Activated T-cell treated with anti-CD3 and anti-CD28 coated beads, Interleukin-2, amount 50 U/mL, for 24 hours (primary cell): ENCODE measurements at places on chromosomes 12 and 14.

DNA sequence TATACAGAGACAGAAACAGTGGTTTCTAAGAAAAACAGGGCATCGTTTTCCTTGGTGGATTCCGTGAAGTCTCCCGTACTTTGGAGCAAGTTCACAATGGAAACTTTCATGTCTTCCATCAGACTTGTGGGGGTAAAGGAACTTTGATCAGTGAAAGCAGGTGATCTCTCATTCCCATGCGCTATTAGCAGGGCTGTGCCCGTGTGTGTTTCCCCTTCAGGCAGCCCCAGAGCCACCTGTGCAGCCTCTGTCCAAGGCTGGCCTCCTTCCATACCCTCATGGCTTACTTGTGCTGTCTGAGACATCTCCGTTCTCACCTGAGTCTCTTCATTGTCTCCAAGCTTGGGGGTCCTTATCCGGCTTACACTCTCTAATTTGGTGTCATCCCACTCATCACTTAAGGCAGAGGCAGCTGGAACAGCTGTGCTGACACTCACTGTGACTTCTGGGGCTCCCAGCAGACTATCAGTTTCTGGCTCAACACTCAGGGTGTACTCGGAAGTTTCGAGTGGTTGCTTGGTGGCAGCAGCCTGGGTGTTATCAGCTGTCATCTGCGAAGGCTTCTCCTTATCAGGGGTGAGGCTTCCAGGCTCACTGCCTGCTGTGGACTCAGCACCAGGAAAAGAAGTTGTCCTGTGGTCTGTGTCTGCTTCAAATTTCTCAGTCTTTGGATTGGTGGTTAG is 13.8 kb downstream of the ARMH4 start:
- no peak overlapping the region for H3K27ac ChIP-seq
- peaks cover 4% of the 10 kb centered on the region for H3K27me3 ChIP-seq
- H3K4me3 ChIP-seq = no peak overlapping the region

DNA sequence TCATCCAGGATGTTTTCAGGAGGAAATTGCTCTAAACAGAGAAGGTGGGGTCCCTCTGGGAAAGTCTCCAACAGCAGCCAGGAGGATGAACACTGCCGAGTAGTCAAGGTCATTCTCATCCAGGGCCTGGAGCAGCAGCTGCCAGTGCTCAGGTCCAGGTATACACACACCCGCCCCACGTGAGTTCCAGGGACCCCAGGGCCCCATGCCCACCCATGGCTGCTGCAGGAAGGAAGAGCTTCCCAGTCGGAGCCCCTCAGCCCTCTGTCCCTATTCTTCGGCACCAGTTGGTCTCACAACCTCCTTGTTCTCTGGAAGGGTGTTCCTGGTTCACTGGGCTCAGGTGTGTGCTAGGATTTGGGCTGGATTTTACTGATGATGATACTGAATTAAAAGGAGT is 72.7 kb downstream of the ACTN1 start:
- peaks cover 15% of the 10 kb centered on the region for H3K4me1 ChIP-seq
- no peak overlapping the region for H3K4me3 ChIP-seq
- no peak for DNase-seq
- H3K36me3 ChIP-seq = peaks cover 89% of the 10 kb centered on the region

- DNase-seq = no peak
- H3K27me3 ChIP-seq = no peaks in the 10 kb centered on the region
- H3K4me1 ChIP-seq = peaks cover 2% of the 10 kb centered on the region
- peaks cover 42% of the 10 kb centered on the region for H3K36me3 ChIP-seq
Observed at GRCh38 chr12:26633591-26634210, 199.3 kb downstream of the ITPR2 start.

DNA sequence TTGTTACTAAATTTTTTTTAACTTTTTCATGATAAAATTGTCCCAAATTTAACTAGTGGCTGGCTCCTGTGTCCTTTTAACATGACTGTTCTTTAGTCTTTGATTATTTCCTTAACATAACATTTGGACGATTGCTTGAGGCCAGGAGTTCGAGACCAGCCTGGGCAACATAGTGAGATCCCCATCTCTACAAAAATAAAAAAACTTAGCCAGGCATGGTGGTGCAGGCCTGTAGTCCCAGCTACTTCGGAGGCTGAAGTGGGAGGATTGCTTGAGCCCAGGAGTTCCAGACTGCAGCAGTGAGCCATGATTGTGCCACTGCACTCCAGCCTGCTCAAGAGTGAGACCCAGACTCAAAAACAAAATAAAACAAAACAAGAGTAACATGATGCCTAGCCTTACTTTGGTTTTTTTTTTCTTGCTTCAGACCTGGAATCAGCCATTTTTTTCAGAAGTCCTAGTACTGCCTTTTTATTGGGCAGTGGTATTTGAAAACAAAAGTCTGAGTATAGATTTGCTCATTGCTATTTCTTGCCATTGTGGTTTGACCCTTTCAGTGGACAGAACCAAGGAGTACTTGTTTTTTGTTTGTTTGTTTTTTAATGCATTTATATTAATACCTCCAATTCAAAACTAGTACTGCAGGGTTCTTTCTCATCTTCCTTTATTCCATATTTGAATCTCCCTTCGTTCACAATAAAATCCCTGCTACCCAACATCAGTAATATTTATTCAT is 4.8 kb downstream of the TOGARAM1 start:
- H3K36me3 ChIP-seq = peaks cover 58% of the 10 kb centered on the region
- H3K27ac ChIP-seq = no peak overlapping the region
- peak overlapping the region; percentile 23 for H3K4me3 ChIP-seq
- no peaks in the 10 kb centered on the region for H3K27me3 ChIP-seq
- DNase-seq = no peak

DNA sequence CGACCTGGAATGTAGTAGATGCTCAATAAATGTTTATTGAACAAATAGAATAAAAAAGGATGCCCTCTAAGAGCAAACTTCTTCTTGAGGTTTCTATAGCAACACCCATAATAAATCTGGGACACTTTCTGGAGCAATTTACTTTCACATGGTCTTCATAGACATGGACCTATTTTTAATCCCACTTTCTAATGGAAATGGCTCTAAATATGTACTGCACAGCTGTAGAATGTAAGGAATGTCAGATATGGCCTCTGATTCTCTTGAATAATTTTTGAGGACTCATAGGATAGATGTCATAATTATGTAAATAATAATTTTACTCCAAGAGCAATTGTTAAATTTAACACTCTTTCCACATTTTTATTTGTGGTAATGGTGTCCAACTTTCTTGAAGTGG is 133.5 kb upstream of the DAAM1 start:
- no peak overlapping the region for H3K4me3 ChIP-seq
- no peaks in the 10 kb centered on the region for H3K36me3 ChIP-seq
- DNase-seq = no peak
- no peak overlapping the region for H3K27ac ChIP-seq

DNA sequence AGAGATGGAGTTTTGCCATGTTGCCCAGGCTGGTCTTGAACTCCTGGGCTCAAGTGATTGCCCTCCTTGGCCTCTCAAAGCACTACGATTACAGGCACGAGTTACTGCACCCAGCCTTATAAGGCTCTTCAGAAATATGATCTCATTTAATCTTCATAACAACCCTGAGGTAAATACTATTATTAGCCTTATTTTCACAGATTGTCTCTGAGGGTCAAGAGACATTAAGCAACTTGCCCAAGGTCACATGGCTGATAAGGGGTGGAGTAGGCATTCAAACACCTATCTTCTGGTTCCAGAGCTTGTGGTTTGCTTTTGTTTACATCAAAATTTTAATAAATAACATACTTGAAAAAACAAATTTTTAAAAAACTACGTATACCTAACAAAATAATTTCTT is 5.1 kb downstream of the PRKAG1 start:
- peaks cover 89% of the 10 kb centered on the region for H3K36me3 ChIP-seq
- H3K27me3 ChIP-seq = no peaks in the 10 kb centered on the region
- H3K4me1 ChIP-seq = peaks cover 27% of the 10 kb centered on the region
- H3K27ac ChIP-seq = no peak overlapping the region
- DNase-seq = peak; percentile 7

- H3K27ac ChIP-seq = no peak overlapping the region
- no peaks in the 10 kb centered on the region for H3K36me3 ChIP-seq
- peaks cover 28% of the 10 kb centered on the region for H3K27me3 ChIP-seq
- H3K4me3 ChIP-seq = no peak overlapping the region
Observed at GRCh38 chr12:52201451-52201839, 9.6 kb upstream of the KRT80 start.

GRCh38 chr14:77314539-77315457 is 5.9 kb downstream of the POMT2 start:
- peaks cover 4% of the 10 kb centered on the region for H3K36me3 ChIP-seq
- DNase-seq = no peak
- no peak overlapping the region for H3K4me3 ChIP-seq
- H3K27me3 ChIP-seq = no peaks in the 10 kb centered on the region
- peaks cover 7% of the 10 kb centered on the region for H3K4me1 ChIP-seq

- H3K36me3 ChIP-seq = no peaks in the 10 kb centered on the region
- H3K4me3 ChIP-seq = no peak overlapping the region
- no peaks in the 10 kb centered on the region for H3K27me3 ChIP-seq
- H3K4me1 ChIP-seq = peaks cover 46% of the 10 kb centered on the region
- DNase-seq = no peak
Observed at GRCh38 chr14:93303659-93304058, 29.2 kb downstream of the BTBD7 start.

- H3K27me3 ChIP-seq = peaks cover 38% of the 10 kb centered on the region
- no peaks in the 10 kb centered on the region for H3K4me1 ChIP-seq
- peak; percentile 43 for DNase-seq
Observed at GRCh38 chr12:131454418-131455217, 256.3 kb upstream of the SFSWAP start.

DNA sequence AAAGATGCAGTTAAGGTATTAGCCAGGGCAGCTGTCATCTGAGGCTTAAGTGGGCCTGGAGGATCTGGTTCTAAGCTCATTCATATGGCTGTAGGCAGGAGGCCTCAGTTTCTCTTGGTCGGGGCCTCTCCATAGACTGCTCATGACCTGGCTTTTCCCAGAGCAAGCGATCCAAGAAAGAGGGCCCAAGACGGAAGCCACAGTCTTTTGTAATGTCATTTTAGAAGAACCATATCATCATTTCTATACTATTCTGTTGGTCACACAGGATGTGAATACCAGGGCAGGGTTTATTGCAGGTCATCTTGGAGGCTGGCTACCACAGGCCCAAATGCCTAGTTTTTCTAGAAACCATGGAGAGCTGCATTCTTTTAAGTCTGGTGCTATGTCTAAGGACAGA is 47.7 kb downstream of the GNG2 start:
- peaks cover 78% of the 10 kb centered on the region for H3K36me3 ChIP-seq
- DNase-seq = no peak
- H3K4me1 ChIP-seq = peaks cover 75% of the 10 kb centered on the region
- H3K27ac ChIP-seq = peak overlapping the region; percentile 59
- H3K27me3 ChIP-seq = no peaks in the 10 kb centered on the region
- no peak overlapping the region for H3K4me3 ChIP-seq

DNA sequence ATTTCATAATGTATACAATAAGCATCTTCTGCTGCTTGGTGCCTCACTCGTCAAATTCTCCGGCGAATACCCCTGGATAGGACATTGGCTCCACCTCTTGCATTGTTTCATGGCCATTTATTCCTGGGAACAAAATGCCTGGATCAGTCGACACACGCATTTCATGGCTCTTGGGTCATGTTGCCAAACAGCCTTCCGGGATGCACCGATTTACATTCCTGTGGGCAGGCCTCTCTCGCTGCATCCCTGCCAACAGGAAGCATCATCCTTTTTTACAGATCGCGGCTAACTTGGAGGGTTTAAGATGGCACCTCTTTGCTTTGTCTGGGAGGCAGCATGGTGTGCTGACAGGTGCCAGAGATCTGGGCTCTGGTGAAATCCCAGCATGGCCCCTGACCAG is 32.7 kb upstream of the RIMBP2 start:
- no peak overlapping the region for H3K27ac ChIP-seq
- no peak overlapping the region for H3K4me3 ChIP-seq
- H3K27me3 ChIP-seq = peaks cover 9% of the 10 kb centered on the region

GRCh38 chr14:29475641-29476040 is 452.0 kb downstream of the PRKD1 start:
- H3K36me3 ChIP-seq = no peaks in the 10 kb centered on the region
- no peak overlapping the region for H3K27ac ChIP-seq
- no peaks in the 10 kb centered on the region for H3K27me3 ChIP-seq
- no peaks in the 10 kb centered on the region for H3K4me1 ChIP-seq
- no peak overlapping the region for H3K4me3 ChIP-seq

GRCh38 chr14:101623685-101624444 is 62.6 kb downstream of the DIO3 start:
- H3K36me3 ChIP-seq = no peaks in the 10 kb centered on the region
- H3K4me3 ChIP-seq = no peak overlapping the region
- H3K27me3 ChIP-seq = peaks cover 4% of the 10 kb centered on the region

GRCh38 chr14:103286968-103287850 is 46.8 kb upstream of the EIF5 start:
- peaks cover 53% of the 10 kb centered on the region for H3K27me3 ChIP-seq
- H3K4me1 ChIP-seq = no peaks in the 10 kb centered on the region
- no peak overlapping the region for H3K4me3 ChIP-seq
- no peaks in the 10 kb centered on the region for H3K36me3 ChIP-seq
- DNase-seq = no peak
- no peak overlapping the region for H3K27ac ChIP-seq

DNA sequence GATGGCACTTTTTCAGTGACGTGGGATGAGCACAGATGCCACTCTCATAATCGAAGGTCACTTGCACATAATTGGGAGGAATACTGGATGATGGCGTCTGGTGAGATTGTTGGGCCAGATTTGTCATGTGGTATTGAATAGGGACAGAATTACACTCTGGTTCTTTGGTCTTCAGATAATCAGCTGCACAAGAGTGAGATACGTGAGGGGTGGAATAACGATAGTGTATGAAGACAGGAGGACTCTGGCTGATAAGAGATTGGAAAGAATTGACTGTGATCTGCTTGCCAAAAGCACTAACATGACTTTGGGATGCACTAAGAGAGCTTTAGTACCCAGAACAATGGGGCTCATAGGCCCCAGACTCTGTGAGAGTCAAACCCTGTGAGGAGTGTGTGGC is 7.0 kb upstream of the RABGGTA start:
- no peak overlapping the region for H3K4me3 ChIP-seq
- no peaks in the 10 kb centered on the region for H3K27me3 ChIP-seq
- no peak for DNase-seq
- H3K4me1 ChIP-seq = peaks cover 59% of the 10 kb centered on the region
- peak overlapping the region; percentile 70 for H3K27ac ChIP-seq
- H3K36me3 ChIP-seq = no peaks in the 10 kb centered on the region

DNA sequence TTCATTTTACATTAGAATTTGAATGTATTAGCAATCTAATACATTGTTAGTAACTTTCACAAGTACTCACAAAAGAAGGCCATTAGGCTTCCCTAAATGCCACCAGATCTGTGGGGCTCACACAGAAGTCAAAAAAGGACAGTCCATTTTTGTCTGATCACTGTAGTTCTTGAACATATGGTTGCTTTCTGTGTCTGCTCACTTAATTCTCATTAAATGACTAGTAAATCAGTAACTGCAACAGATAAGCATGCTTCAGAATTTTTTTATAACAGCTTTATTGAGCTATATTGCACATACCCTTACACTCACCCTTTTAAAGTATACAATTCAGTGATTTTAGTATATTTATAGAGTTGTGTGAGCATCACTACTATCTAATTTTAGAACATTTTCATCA is 71.4 kb downstream of the DENND5B start:
- no peaks in the 10 kb centered on the region for H3K36me3 ChIP-seq
- H3K4me3 ChIP-seq = no peak overlapping the region
- H3K4me1 ChIP-seq = no peaks in the 10 kb centered on the region
- no peak for DNase-seq

GRCh38 chr12:62537551-62537950 is 70.9 kb downstream of the MON2 start:
- no peaks in the 10 kb centered on the region for H3K27me3 ChIP-seq
- no peak for DNase-seq
- H3K4me3 ChIP-seq = no peak overlapping the region
- peaks cover 11% of the 10 kb centered on the region for H3K4me1 ChIP-seq

- peak overlapping the region; percentile 99 for H3K27ac ChIP-seq
- DNase-seq = peak; percentile 75
- H3K4me3 ChIP-seq = peak overlapping the region; percentile 97
- peaks cover 41% of the 10 kb centered on the region for H3K4me1 ChIP-seq
- peaks cover 27% of the 10 kb centered on the region for H3K36me3 ChIP-seq
Observed at GRCh38 chr12:79934281-79935020, 446 bp downstream of the PPP1R12A start.
